Dermis blood vessel endothelial cell (primary cell): ENCODE measurements at places on chromosomes 16 and 17.
A peak's percentile ranks its signal among the peaks of the same experiment; 100 is the strongest.

GRCh38 chr17:78129351-78130089 lies 965 bp upstream of the TMC6 start:
- DNase-seq = no peak

- peak; percentile 37 for DNase-seq
Observed at GRCh38 chr17:17119533-17119932, 77.3 kb downstream of the MPRIP start.

- DNase-seq = peak; percentile 75
Observed at GRCh38 chr17:40177275-40177874, at the start of gene RAPGEFL1. Gene RAPGEFL1, plus strand, starts transcription at chr17:40177470. Its CDS starts 392 bp downstream, at chr17:40177862.

GRCh38 chr16:15035163-15035729 lies 20.6 kb downstream of the NTAN1 start:
- DNase-seq = no peak

DNA sequence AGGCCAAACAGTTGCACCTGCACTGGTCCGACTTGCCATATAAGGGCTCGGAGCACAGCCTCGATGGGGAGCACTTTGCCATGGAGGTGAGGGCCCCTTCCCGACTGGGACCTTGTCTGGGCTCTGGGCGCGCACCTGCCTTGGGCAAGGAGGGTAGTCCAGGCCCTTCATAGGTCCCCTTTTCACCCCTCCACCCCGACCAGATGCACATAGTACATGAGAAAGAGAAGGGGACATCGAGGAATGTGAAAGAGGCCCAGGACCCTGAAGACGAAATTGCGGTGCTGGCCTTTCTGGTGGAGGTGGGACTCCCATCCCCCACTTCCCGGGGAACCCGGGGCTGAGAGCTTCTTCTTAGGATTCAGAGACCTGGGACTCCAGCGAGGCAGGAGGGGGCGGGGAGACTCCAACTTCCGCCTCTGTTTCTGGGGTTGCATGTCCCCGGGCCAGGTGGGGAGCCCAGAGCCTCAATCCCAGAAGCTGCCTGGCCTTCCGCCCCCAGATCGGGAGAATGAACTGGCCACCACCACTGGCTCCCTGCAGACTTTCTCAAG lies 7.8 kb downstream of the CA4 start:
- no peak for DNase-seq

DNA sequence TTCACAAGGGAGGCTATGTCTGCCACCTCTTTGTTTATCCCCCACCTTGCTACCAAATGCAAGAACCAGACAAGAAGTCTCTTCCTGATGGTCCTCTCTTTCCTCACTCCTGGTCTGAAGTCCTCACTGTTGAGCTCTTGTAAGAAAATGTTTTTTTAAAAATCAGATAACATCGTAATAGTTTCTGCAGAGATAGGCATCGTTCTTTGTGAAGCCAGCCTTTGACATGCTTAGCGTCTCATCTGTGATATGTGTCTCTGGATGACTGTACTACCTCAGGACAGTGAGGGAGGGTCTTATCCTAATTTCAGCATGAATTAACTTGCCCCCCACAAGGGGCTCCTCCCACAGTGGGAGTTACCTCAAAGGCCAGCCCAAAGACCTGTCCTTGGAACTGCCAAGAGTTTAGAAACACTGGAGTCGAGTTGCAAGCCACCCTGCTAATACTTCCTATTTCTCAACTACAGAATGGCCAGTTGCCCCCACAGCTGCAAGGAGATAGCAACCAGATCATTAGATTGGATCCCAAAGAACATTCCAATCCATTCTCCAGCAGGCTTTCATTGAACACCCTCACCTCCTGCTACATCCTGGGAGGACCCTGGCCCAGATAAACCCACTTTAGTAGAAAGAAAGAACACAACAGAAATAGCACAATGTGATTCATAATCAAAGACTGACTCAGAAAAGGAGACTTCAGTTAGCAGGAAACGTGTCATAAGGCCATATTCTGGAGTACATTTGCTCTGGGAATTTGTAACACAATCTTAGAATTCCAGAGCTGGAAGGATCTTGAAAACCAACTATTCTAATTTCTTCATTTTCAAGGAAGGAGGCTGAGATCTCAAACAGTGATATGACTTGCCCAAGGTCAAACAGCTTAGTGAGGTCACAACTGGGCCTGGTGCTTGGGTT lies 151.0 kb downstream of the IRX3 start:
- peak; percentile 63 for DNase-seq

DNA sequence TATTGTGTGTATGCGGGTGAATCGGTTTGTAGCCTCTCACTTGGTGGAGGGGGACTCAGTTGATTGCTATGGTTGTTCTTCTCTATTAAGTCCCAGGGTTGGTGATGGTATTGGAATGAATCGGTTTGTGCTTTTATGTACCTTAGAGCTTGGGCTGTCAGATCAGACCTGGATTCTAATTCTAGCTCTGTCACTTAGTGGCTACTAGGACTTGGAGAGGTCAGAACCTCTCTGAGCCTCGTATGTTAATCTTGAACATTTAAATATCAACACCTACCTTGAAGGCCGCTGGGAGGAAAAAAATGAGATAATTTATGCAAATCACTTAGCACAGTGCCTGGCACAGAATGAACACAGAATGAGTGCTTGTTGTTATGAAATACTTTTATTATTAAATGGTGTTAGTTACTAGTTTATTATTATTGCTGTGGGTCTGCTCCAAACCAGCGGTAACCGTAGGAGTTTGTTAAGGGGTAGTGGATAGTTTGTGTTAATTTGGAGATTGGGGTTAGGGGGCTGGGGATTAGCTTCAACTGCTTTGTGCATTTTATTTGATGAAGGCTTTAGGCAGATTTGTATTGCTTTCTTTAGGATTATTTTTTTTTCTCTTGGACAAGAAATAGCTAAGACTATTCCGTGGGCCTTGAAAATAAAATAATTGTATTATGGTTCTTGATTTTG lies 3.5 kb downstream of the KDM6B start:
- peak; percentile 25 for DNase-seq

- DNase-seq = no peak
Observed at GRCh38 chr17:42180411-42180921, 476 bp downstream of the KCNH4 start.

- no peak for DNase-seq
Observed at GRCh38 chr17:76498876-76499251, 2.4 kb downstream of the RHBDF2 start.

DNA sequence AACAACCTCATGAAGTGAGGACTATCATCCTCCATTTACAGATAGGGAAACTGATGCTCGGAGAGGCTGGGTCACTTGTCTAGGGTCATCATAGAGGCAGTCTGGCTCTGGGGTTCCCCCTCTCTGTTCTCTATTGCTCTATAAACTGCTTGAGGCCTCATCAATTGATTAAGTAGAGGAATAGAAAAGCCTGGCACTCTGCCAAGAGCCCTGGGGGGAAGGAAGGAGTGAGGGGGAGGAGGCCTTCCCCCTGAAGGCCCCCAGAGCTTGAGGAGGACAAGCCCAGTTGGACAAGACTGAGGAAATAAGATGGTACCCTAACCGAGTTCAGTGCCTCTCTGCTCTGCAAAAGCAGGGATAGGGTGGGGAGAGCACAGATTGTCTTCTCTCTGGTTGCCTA lies 21.0 kb downstream of the SDK2 start:
- DNase-seq = no peak

GRCh38 chr17:17030515-17031211 lies 11.6 kb upstream of the MPRIP start:
- no peak for DNase-seq

GRCh38 chr16:67029254-67030096 lies 526 bp downstream of the CBFB start:
- peak; percentile 72 for DNase-seq

DNA sequence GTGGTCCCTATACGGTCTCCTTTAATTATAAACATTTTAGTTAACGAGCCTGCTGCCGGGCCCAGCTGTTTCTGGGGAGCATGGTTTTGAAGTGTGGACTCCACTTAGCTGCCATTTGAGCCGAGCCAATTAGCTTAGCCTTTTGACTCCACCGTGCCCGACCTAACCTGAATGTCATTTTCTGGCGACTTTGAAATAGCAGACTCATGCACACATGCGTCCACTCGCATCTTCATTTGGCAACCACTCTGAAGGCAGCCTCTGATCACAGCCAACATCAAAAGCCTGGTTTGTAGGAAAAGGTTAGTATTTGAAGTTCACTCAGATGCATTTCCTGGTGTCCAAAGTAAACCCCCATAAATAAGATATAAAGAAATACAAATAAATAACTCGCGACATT lies 16.8 kb downstream of the AXIN2 start:
- no peak for DNase-seq

- DNase-seq = no peak
Observed at GRCh38 chr17:53924530-53925455, 102.1 kb downstream of the KIF2B start.

- no peak for DNase-seq
Observed at GRCh38 chr17:73391331-73392265, 79.8 kb upstream of the CDC42EP4 start.

GRCh38 chr16:16059895-16060590 lies 110.6 kb downstream of the ABCC1 start:
- DNase-seq = no peak

- DNase-seq = no peak
Observed at GRCh38 chr17:35132816-35133550, 9.1 kb downstream of the NLE1 start.

- peak; percentile 60 for DNase-seq
Observed at GRCh38 chr16:74700438-74701225, at the start of gene MLKL. Gene MLKL, minus strand, starts transcription at chr16:74700862. Its CDS starts 5,105 bp downstream, at chr16:74695757.

DNA sequence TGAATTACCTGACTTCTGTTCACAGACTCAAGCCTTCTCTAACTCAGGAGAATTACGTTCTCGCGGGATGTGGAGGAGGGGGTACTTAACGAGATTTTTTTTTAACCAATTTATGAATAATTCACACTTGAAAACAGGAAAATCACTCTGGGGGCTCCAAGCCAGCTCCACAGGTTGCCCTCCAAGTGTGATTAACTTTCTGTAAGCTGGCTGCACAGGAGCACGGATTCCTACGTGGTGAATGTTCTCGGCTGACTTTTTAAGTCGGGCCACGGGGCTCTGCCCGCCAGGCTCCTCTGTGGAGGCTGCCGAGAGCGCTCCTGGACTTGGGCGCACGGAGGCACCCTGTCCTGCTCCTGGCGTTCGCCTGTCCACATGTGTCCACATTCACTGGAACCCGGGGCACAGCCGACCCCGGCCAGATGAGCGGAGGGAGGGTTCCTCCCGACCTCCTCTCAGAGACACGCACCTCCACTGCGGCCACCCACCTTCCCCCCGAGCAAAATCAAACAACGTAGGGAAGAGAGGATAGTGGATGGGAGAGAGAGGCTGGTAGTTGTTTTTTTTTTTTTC lies 147.1 kb upstream of the CHMP6 start:
- no peak for DNase-seq

- no peak for DNase-seq
Observed at GRCh38 chr17:67500677-67501300, 123.7 kb downstream of the PITPNC1 start.

DNA sequence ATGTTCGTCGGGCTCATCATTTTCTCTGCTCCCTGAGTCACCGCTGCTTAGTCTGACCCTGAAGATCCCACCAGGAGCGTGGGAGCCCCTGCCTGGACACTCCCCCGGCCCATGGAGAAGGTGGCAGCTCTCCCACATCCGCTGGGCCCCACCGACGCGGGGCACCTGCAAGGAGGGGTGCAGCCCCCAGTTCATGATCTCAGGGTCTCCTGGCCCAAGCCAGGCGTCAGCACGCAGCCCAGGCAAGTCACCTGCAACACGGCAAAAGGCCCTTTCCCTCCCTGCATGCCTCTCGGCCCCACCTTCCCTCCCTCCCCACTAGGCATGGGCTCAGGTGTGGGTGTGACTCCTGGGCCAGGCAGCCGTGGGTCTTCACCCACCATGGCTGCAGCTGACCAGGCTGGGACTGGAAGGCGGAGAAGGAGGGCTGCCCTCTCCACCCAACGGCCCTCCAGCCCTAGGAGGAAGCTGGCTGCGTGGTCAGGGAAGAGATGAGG lies 9.7 kb upstream of the CHMP6 start:
- no peak for DNase-seq

GRCh38 chr17:29565643-29566472 lies 979 bp downstream of the ABHD15 start:
- DNase-seq = peak; percentile 49

DNA sequence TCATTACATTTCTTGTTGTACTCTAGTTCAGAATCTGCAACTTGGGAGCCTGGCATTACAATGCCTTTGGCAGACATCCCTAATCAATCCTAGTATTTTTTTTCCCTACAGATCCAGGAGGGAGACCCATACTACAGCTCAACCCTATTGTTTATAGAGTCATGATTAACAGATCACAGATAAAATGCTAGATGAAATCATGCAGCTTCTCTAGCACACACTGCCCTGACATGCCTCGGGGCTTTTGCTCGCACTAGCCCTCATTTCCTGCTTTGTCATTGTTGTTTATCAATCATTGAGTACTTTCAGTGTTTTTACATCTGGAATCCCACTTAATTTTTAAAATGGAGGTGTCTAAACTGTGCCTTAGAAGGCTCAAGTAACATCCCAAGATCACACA lies 412.5 kb downstream of the CA10 start:
- no peak for DNase-seq

DNA sequence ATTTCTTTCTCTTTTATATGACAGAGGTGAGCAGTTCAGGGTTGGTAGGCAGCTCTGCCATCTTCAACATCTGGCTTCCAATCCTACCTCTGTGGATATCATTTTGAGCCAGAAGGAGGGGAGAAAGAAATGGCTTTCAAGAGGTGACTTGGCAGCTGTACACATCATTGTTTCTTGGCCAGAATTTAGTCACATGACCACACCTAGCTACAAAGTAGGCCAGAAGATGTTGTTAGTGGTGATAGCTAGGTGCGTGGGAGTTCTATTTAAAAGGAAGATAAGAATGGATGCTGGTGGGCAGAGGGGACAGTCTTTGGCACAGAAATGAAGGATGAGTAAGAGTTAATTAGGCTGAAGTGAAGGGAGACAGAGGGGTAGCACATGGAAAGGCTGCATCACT lies 29.2 kb upstream of the MPHOSPH6 start:
- no peak for DNase-seq

DNA sequence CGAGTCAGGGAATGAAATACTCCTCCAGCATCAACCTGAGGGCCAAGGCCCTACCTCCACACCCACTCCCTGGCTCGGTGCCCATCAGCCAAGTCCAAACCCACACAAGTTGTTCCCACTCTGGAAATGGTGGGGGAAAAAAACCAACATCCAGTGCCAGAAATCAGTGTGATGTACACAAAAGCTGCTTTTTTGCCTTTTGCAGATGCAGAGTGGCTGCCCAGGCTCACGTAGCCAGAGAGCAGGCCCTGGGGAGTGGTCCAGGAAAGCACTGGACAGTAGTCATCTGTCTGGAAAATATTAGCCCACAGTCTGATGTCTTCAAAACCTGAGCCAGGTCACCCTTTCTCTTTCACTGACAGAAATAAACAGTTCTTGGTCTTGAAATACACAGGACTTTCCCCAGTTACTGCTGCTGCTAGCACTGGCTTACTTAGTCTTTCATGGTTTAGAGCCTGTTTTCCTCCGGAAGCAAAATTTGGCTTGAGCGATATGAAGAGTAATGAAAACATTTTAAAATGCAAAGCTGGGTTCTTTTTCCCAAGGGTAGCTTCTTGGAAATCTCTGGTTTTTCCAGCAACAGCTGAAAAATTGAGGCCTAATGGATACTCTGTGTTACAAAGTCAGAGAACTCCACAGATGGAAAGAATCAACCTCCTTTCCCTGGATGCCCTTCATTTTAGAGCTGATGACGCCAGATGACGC lies 18.2 kb upstream of the NOS2 start:
- DNase-seq = no peak

GRCh38 chr17:76716839-76717215 lies 6.1 kb upstream of the MXRA7 start:
- no peak for DNase-seq

GRCh38 chr16:77014441-77014840 lies 176.5 kb upstream of the MON1B start:
- DNase-seq = no peak

- no peak for DNase-seq
Observed at GRCh38 chr16:53084141-53084541, 29.4 kb downstream of the CHD9 start.
